SW480 (cell line): ENCODE measurements at places on chromosomes 1 and 21.

- no peak for DNase-seq
Observed at GRCh38 chr1:231318568-231318967, 19.1 kb downstream of the EXOC8 start.

GRCh38 chr1:94772230-94772641 is 47.9 kb upstream of the SLC44A3 start:
- no peak for DNase-seq

DNA sequence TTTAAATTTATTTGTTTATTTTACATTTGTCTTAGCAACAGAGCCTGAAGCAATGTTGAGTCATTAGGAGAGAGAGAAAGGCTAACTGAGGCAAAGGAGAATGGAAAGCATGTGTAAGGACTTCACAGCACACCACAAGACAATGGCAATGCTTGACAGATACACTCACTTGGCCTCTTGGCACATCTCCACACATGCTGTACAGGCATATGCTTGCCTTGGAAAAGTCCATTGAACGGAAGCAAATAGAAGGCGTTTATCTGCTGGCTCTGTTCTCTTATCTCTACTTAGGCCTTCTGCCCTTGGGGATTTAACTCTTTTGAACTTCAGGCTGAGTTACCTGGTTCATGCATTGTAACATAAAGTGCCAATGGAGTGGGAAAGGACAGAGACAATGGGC is 262.2 kb upstream of the POU3F1 start:
- no peak for DNase-seq

DNA sequence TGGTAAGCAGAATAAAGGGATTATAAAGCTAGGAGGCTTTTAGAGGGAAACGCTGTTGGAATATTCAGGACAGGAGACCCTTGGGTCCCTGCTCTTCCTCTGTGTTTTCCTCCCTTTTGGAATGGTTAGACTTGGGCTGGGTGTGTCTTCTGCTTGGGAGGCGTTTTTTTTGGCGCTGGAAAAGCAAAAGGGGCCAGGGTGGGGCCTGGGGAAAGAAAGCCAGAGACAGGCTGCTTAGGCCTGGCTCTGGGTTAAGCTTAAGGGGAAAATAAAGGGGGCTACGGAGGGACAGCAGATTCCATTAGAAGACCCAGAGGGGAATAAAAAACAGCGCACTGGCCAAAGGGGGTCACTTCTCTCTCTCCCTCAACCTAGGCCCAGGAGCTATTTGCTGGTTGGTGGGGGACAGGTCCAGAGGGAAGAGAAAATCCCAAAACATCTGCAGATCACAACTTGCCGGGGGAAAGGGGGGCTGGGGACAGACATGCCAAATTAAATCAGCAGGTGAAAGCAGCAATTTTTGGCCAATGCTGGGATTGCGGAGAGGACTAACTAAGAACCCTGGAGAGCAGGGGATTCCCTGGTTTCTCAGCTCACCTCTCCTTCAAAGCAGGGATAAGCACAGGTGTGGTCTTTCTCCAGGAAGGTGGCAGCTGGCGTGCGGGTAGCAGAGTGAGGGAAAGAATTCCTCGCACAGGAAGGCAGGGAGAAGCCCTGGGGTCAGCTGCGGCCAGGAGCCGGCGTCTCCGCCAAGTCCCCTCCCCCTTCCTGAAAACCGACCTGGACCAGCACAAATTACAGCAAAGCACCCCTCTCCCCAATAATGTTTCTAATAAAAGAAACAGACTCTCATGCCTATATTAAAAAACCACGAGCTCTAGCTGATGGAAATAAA is 82.2 kb upstream of the AK4 start:
- peak; percentile 33 for DNase-seq

DNA sequence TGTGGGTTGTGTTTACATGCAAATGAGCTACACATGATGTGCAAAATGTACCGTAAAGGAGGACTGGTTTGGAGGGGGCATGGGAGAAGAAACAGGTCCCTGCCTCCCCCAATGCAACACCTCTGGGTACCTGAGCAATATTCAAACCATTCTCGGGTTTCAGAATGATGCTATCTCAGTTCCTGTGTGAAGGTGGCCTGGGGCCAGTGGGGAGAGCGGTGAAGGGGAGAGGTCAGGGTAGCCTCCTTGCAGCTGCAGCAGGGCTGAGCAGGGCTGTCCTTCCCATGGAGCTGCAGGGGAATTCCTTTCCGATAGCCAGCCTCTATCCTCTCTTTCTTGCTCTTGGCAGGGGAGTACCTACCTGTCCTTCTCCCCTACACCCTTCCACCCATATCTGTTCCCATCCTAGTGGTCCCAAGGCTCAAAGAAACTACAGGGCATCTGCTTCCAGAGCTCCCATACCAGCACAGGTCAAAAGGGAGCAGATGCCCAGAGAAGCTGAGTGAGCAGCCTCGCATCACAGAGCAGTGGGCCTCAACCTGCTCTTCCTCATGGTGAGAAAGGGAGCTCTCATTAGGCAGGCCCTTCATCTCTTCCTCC is 11.9 kb downstream of the MEF2D start:
- no peak for DNase-seq
